PC-3 (cell line): ENCODE measurements at places on chromosomes 2 and 18. TPM values are rescaled to one million over a fixed set of nuclear protein-coding genes. Genes with fewer than 3 reads are reported as not detected.

GRCh38 chr2:224126003-224126402 lies 86.9 kb upstream of the SERPINE2 start:
- no peak for DNase-seq

GRCh38 chr18:45316127-45316526 lies 299.1 kb upstream of the SLC14A2 start:
- DNase-seq: no peak

Gene COBLL1
- 3.6 and 4.3 TPM in 2 replicates for total RNA-seq

Gene ATG9A
- 59.6 and 77.2 TPM in 2 replicates for total RNA-seq

DNA sequence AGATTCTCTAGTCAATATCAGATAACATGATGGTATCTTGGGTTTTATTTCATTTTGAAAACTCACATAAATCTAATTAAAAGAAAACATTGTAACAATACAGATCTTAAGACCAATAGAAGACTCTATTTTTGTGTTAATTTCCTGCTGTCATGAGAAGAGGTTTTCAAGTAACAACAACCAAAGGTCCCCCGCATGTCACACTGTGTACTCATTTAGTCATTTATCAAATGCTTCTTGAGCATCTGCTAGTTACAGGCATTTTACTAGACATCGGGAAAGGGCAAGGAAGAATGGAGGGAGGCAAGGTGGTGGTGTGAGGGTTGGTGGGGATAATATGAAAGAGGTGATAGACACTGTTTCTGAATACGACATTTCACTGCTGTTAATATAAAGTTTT lies 77.7 kb upstream of the CHRNA1 start:
- no peak for DNase-seq

Gene ARL6IP6
- total RNA-seq: 19.0 and 21.4 TPM in 2 replicates

DNA sequence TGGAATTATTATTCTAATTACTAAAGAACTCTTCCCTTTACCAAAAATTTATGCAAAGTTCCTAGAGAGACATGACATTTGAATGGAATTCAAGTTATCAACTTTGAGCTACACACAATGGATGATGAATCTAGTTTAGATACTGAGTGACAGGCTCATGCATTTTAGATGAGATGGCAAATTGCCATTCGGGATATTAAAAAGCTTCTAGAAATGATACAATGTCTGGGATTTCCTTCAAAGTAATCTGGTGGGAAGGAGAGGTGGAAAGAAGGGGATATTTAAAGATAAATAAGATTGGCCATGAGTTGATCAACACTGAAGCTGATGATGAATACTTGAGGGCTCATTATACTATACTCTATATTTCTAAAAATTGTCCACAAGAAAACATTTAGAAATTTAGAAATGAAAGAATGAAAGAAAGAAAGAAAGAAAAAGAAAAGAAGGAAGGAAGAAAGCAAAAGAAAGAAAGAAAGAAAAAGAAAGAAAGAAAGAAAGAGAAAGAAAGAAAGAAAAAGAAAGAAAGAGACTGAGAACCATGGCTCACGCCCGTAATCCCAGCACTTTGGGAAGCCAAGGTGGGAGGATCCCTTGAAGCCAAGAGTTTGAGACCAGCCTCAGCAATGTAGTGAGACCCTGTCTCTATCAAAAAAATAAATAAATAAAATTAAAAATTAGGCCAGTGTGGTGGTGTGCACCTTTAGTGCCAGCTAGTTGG lies 62.6 kb upstream of the NEDD4L start:
- no peak for DNase-seq

DNA sequence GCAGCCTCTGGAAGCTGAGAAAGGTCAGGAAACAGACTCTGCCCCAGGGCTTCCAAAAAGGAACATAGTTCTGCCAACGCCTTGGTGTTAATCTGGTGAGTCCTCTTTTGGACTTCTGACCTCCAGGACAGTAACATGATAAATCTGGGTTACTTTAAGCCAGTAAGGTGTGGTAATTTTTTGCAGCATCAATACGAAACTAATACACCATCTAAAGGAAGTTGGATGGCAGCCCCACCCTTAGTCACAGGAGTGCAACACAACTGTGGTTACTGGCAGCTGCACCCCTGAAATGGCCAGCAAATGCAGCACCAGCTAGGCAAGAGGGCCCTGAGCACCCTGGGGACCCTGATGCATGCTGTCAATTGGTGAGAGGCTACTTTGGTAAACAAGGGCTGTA lies 25.8 kb downstream of the CREG2 start:
- peak; percentile 40 for DNase-seq
